ENCODE measurements at places on chromosomes 7 and 10.

DNA sequence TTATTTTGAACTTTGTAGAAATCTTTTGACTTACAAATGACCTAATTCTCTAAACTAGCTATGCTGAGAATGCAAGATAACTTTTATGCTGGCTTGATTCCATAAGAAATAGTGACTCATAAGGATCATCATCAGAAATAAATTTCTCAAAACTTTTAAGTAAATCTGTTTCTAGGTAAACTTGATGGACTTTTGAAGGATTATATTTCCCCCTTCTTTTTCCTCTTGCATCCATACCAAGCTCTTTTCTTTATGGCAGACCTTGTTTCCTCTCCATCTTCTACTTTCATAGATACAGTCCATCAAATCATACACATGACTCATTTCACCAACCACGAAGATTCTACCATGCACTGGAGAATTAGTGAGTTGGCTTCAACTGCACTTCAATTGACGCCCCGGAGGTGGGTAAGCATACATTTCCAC lies 336.3 kb downstream of the KCNMA1 start:
- DNase-seq = no peak

GRCh38 chr10:18668026-18668425 lies 8.8 kb downstream of the ARL5B start:
- DNase-seq = no peak

- DNase-seq = no peak
Measured at GRCh38 chr7:75048435-75049379, 24.9 kb downstream of the RCC1L start.

GRCh38 chr10:74585231-74586087 lies 240.9 kb upstream of the KAT6B start:
- no peak for DNase-seq

GRCh38 chr7:43506460-43506859 lies 76.4 kb upstream of the STK17A start:
- DNase-seq = no peak

- no peak for DNase-seq
Measured at GRCh38 chr10:18797286-18797685, 138.1 kb downstream of the ARL5B start.

- DNase-seq = no peak
Measured at GRCh38 chr10:52571516-52572182, 200.9 kb downstream of the MBL2 start.

DNA sequence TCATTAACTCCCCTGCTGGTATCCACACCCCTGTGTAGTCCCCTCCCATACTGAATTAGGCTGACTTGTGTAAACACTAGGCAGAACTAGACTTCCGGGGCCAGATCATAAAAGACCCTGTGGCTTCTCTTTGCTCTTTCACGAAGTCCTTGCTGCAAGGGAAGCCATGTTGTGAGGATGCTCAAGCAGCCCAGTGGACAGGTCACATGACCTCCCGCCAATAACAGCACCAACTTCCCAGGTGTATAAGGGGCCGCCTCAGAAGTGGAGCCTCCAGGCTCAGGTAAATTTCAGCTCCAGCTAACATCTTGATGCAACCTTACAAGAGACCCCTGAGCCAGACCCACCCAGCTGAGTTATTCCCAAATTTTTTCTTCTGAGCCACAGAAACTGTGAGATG lies 11.3 kb upstream of the FOXK1 start:
- no peak for DNase-seq

GRCh38 chr10:132469197-132469884 lies 68.2 kb upstream of the INPP5A start:
- DNase-seq = no peak

- DNase-seq = no peak
Measured at GRCh38 chr10:48965460-48965859, 25.8 kb upstream of the LRRC18 start.

DNA sequence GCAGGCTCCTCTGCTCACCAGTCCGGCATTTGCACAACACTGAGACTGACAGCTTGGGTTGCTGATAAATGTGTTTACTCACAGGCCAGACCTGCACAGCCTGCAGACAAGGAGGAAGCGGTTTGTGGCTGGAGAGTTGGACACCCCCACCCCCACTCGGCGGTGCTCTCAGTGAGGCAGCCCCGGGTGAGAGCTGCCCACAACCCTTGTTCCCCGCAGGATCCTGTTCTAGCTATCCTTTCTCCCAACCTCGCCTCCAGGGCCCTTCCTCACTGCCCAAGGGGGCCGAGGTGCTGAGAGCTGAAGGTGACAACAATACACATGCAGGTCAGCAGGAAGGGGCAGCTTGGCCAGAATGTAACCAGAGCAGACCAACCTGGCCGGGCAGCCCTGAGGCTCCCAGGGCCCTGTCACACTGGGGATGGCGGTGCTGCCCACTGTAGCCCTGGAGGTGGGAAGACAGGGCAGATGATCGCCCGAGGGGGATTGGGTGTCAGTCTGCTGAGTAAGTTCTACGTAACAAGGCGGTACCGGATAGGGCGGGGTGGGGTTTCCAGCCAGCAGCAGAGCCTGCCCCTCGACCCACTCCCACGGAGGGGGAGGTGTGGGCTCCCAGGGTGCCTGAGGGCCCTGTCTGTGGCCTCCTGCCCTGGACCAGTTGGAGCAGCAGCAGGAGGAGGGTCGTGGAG lies 2.1 kb upstream of the ADAM8 start:
- peak; percentile 67 for DNase-seq

GRCh38 chr7:96910486-96910885 lies 94.9 kb upstream of the DLX6 start:
- no peak for DNase-seq

DNA sequence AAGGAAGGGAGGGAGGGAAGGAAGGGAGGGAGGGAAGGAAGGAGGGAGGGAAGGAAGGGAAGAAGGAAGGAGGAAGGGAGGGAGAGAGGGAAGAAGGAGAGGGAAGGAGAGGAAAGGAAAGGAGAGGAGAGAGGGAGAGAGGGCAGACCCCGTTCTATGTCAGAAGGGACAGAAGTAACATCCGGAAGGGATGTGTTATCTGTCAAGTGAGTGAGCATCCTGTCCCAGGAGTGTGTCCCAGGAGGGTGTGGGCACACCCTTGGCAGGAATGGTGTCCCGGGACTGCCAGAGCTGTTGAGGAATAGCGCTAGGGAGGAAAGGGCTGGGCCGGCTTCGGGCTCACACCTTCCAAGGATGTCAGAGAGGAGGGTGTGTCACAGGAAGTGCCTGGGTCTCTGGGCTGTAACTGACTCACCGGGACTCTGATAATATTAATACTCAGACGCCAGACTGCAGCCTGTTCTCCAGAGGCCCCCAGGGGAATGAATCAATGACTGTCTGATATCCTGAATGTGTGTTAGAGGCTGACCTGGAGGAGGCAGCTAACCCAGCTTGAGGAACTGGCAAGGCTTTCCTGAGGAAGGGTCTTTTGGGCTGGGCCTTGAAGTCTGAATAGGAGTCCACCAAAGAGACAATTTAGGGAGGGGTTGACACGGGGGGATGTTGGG lies 125.6 kb upstream of the TNRC18 start:
- no peak for DNase-seq

DNA sequence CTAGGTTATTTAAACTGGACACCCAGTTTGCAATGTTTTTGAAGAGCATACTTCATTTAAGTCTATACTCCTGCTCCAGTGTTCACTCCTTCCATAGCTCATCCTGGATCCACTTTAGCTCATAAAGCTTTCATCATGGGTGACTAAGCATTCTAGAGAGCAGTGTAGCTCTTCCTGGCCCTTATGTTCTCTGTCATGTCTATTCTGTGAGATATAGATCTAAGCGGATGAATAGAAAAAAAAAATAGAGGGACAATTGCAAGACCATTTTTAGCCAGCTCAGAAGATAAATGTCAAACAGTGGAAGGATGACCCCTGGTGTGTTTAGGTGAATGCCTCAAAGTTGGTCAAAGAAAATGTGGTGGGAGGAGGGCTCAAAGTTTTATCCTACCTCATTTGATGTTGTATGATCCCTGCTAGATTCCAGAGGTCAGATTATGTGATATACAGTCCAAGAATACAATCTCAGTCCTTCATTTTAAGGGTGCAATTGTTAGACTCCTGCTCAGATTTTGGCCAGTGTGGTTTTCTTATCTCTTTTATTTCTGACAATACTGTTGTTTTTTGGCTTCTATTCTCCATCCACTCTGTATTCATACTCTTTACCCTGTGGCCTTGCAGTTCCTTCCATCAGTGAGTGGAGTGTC lies 7.5 kb upstream of the HECW1 start:
- no peak for DNase-seq

DNA sequence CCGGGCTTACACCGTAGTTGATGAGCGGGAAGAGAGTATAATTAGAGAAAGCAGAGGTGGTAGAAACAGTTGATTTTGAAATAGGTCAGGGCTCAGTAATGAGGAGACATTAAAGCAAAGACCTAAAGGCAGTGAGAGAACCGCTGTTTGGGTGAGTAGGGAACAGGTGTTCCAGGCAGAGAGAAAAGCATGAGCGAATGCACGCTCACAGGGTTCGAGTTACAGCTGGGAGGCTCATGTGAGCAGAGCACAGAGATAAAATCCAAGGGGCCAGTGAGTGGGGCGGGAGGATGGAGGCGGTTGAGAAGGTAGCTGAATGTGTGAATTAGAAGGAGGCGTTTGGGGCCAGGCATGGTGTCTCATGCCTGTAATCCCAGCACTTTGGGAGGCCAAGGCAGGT lies 39.9 kb downstream of the APBB1IP start:
- DNase-seq = no peak

- no peak for DNase-seq
Measured at GRCh38 chr10:132749371-132749795, 36.6 kb downstream of the NKX6-2 start.

- no peak for DNase-seq
Measured at GRCh38 chr10:9036711-9037204, 982.3 kb downstream of the GATA3 start.

All from stimulated activated CD8-positive, alpha-beta memory T cell treated with anti-CD3 and anti-CD28 coated beads, Interleukin-7, amount 100 ng/mL, for 4 hours (primary cell).